ENCODE measurements at places on chromosomes 4 and X. TPM values are rescaled to one million over a fixed set of nuclear protein-coding genes. Genes with fewer than 3 reads are reported as not detected.

TNMD gene
- total RNA-seq, result not detected

DNA sequence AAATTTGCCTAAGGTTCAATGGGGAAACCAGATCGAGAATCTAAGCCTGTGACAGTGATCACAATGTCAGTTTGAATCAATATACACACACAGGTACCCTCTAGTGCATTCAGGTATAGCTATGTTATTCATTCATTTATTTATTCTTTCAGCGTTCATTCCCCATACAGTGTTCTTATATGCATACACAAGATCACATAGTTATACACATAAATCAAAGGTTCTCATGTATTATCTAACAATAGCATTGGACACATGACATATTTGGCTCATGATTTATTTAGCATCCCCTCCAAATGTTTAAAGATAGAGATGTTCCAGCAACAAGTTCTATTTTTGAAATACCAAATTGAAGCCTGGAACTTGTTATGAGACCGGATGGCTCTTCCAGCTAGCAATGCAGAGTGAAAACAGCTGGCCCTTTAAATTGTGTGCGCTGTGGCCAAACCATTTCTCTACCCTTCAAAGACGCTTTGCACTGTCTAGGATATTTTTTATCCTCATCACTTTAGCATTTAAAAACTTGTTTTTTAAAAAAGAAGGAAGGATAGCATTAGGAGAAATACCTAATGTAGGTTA lies 131.0 kb downstream of the ATXN3L start:
- no peak for DNase-seq

GRCh38 chrX:43373032-43373431 lies 283.1 kb upstream of the MAOA start:
- DNase-seq, result no peak

- DNase-seq, result no peak
Observed at GRCh38 chrX:70509078-70509477, 64.4 kb downstream of the DLG3 start.

DNA sequence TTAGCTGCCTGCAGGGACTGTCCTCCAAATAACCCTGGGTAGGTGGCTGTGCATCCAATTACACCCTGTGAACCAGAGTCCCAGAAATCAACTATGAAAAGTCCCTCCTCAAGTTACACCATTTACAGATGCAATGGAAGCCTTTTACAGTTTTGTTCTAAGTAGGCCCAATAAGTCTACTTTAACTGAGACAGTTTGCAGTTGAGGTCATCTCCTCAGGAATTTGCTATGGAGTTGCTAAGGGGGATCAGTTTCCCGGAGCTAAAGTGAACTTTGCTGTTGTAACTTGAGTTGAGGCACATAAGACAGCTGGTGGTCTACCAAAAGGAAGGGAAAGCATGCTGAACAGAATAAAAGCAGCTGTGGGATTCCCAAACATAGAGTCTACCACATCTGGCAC lies 121.6 kb upstream of the STK26 start:
- DNase-seq, result no peak

- DNase-seq, result no peak
Observed at GRCh38 chr4:103634236-103634635, 85.5 kb downstream of the TACR3 start.

DNA sequence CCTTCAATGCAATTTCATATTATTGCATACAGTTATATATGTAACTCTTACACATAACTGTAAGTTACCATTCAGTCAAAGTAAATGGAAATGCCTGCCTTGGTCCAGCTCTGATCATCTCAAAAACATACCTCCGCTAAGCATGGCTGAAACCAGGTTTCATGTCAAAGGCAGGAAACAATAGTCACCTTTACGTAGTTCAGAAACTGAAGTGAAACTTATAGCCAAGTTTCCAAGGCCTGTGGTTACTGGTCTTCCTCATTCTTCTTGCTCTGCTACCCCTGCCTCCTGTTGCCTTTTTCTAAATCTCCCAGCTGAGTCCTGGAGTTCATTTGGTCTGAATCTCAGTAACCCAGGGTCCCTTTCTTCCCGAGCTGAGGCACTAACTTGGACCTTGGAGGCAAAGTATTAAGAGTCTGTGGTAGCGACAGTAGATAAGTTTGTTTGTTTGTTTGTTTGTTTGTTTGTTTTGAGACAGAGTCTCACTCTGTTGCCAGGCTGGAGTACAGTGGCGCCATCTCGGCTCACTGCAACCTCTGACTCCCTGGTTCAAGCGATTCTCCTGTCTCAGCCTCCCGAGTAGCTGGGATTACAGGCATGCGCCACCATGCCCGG lies 30.8 kb downstream of the DAPP1 start:
- no peak for DNase-seq

CXCL11 gene
- total RNA-seq, result not detected

CSAG3 gene
- not detected for total RNA-seq

DNA sequence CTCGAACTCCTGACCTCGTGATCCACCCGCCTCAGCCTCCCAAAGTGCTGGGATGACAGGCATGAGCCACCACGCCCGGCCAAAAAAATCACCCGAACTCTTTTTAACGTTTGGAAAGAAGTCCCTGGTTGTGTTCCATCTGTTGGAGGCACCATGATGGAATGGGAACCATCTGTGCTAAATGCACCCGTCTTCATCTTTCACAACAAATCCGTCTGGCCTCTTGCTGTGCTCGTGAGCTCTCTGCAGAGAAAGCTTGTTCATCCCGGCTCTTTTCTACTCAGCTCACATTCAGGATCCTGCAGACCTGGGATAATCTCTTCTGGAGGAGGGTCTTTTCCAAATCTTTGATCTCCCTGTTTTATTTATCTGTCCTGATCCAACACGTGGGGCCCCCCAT lies 188.8 kb downstream of the CRLF2 start:
- no peak for DNase-seq

NAP1L3 gene
- 0.78 TPM for total RNA-seq

TMPRSS11B gene
- not detected for total RNA-seq

- no peak for DNase-seq
Observed at GRCh38 chr4:70651864-70652506, 14.3 kb downstream of the JCHAIN start.

DNA sequence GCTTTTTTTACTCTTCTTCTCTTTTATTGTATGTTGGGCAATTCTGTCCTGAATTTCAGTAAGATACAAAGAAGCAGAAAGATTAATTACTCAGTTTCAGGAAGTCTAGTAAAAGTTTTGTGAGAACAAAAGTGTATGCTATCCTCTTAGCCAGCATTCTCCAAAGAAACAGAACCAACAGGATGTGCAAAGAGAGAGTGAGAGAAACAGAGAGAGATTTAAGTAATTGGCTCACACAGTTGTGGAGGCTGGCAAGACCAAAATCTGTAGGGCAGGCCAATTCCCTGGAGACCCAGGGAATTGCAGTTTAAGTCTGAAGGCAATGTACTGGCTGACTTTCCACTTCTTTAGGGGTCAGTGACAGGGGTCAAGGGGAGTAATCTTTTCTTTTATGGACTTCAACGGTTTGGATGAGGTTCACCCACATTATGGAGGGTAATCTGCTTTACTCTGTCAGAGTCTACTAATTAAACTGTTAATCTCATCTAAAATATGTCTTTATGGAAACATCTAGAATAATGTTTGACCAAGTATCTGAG lies 59.2 kb upstream of the SLC39A8 start:
- no peak for DNase-seq

DNA sequence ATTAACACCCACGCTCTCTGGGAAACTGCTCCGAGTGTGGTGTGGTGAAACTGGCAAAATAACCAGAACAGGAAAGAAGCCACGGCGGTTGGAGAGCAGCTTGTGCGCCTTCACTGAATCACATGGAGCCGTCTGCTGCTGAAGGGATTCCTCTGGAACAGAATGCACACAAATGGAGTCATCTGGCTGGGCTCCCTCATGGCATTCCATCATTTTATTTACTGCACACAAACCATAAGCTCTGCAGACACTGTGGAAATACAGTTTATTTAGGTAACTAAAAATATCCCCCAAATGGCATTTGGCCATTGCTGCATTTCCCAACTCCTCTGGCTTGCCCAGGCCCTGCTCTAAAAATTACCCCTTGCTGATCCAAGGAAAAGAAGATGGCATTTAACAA lies 187.0 kb upstream of the S100G start:
- no peak for DNase-seq

CTAG1B gene
- not detected for total RNA-seq

ATP1B4 gene
- not detected for total RNA-seq

- DNase-seq, result no peak
Observed at GRCh38 chrX:106952988-106953387, 32.8 kb downstream of the CLDN2 start.

DNA sequence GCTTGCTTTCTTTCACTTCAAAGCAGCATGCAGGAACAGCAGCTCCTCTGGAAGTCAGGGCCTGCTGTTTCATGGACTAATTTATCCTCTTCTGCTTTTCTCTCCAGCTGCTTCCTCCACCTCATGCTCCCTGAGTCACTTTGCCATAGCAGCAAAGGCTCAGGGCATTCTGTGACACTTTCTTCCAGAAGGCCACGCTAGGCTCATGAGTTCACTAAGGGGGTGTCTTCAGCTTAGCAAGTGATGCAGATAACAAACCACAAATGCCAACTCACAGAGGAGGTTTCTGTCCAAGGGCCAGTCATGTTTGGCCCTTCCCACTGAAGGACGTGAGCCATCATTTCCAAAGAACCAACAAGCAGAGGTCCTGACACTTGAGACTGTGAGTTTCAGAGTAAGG lies 200.2 kb downstream of the ADGRA3 start:
- no peak for DNase-seq

DNA sequence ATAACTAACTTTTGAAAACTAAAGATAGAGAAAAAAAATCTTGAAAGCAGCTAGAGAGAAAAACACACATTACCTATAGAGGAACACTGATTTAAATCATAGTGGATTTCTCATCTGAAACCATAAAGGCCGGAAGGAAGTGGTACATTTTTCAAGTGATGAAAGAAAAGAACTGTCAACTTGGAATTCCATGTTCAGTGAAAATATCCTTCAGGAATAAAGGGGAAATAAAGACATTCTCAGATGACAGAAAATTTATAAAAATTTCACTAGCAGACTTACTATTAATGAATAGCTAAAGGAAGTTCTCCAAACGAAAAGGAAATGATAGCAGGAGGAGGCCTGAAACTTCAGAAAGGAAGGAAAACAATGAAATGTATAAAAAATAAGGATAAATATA lies 7.6 kb upstream of the JADE3 start:
- DNase-seq, result no peak

PPAT gene
- 43.4 TPM for total RNA-seq

- DNase-seq, result no peak
Observed at GRCh38 chrX:155068165-155068564, 2.8 kb downstream of the CMC4 start.

- no peak for DNase-seq
Observed at GRCh38 chr4:38279650-38280322, 319.6 kb downstream of the PTTG2 start.

DNA sequence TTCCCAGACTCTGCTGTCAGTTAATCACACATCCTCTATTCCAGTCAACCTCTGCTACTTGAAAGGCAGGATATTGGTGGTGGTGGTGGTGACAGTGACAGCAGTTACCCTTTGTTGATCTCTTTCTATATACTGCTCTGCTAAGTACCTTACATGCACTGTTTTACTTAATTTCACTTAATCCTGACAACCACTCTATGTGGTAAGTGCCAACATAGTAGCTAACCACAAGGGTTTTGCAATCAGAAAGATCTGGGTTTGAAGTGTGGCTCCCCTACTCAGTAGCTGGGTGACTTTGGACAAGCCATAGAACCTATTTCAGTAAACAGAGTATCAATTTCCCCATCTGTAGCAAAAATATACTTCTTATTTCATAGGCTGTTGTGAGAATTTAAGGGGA lies 24.2 kb upstream of the F9 start:
- DNase-seq, result no peak

- no peak for DNase-seq
Observed at GRCh38 chrX:809081-809480, 178.5 kb downstream of the SHOX start.

DNA sequence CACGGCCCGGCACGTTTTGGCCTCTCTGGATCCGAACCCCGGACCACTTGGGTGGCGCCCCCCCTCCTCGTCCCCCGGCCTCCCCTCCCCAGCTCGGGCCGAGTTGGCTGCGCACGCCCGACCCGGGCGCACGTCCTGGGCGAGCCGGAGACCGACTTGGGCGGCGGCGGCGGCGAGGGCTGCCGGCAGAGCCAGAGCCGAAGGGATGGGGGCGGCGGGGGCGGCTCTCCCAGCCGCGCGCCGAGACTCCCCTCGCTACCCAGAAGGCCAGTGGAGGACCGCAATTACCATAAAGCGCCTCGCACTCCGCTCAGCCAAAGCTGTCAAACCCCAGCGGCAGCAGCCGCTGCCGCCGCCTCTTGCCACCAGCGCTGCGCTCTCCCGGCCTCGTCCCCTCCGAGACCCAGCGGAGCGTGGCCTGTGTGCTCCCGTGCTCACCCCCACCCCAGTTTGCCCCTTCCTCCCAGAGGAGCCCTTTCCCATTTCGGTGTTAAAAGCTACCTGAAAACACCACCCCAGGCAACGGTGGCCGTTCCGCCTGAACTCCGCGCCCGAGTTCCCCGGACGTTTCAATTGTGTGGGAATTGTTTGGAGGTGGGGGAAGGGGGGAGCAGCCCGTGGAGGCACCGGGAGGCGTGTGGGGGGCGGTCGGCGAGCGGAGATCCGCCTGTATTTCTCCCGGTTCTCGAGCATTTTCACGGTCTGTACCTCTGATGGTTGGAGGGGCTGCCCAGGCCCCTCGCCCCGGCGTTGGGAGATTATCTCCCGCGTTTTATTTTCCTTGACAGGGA lies 701 bp upstream of the BCOR start:
- peak; percentile 58 for DNase-seq

DNA sequence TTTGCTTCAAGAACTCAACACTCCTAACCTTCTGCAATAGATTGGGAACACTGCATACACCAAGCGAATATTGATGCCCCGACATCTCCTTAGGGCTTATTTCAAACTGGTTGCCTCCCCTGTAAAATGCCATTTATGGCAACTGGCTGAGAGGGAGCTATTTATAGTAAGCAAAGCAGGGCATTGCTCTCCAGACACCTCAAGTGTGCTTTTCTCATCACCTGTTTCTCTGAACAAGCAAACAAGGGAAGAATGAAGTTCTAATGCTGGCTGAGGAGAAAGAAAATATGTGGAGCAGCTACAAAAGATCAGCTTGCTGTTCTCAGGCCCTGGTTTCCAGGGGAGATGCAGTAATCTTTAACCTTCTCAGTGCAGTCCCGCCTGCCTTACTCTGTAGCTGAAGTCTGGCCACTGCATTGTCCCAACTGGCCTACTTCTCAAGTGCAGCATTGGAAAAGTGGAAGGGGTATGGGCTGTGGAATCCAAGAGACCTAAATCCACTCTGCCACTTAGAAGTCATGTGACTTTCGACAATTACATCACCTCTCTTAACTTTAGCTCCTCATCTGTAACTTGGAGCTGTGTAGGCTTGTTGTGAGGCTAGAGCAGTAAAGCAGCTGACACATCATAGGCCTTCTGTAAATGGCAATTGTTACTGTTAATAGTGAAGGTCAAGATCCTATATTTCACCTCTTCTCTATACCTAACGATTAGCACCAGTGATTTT lies 47.9 kb upstream of the FGF13 start:
- DNase-seq, result no peak

ETDB gene
- not detected for total RNA-seq
